ENCODE measurements at places on chromosomes 12 and 14. TPM values are rescaled to one million over a fixed set of nuclear protein-coding genes. Genes with fewer than 3 reads are reported as not detected.

Gene IL22
- total RNA-seq = 3.4 TPM

DNA sequence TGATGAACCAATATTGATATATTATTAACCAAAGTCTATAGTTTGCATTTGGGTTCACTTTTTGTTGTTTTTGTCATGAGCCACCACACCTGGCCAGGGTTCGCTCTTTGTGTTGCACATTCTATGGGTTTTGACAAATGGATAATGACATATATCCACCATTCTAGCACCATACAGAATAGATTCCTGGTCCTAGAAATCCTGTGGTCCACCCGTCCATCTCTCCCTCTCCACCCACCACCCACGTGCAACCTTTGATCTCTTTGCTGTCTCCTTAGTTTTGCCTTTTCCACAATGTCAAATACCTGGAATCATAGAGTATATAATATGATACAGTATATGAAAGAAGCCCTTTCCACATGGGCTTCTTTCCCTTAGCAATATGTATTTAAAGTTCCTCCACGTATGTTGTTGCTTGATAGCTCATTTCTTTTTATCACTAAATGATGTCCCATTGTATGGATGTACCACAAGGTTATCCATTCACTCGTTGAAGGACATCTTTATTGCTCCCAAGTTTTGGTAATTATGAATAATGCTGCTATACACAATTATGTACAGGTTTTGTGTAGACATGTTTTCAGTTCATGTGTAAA, 7.4 kb downstream of the RPL6 start:
- peaks cover 16% of the 10 kb centered on the region for H3K36me3 ChIP-seq
- no peak overlapping the region for H3K4me3 ChIP-seq
- H3K4me1 ChIP-seq = peaks cover 12% of the 10 kb centered on the region
- DNase-seq = no peak
- no peaks in the 10 kb centered on the region for H3K27me3 ChIP-seq

GRCh38 chr12:72535212-72535990, 263.2 kb downstream of the TRHDE start:
- peaks cover 7% of the 10 kb centered on the region for H3K36me3 ChIP-seq
- DNase-seq = no peak
- H3K27ac ChIP-seq = no peak overlapping the region

DNA sequence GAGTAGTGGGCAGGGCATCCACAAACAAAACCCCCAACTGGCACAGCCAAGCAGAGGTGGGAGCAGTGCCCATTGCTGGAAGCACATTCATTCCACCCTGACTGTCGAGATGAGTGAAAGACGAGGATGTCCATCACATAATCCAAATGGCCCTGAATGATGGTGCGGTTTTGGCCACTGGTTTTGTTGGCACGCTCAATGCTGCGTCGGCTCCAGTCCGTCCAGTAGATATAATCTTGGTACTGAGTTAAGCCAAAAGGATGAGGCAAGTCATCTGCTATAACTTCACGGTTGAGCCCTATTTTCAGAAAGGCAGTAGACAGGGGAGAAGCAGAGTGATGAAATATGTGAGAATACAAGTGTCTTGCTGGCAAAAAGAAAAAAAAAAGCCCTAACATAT, 88.1 kb downstream of the BCL2L14 start:
- no peak for DNase-seq
- H3K27me3 ChIP-seq = peaks cover 83% of the 10 kb centered on the region
- H3K27ac ChIP-seq = no peak overlapping the region
- H3K4me3 ChIP-seq = no peak overlapping the region
- H3K36me3 ChIP-seq = no peaks in the 10 kb centered on the region

- H3K27ac ChIP-seq = no peak overlapping the region
- no peaks in the 10 kb centered on the region for H3K27me3 ChIP-seq
- no peaks in the 10 kb centered on the region for H3K36me3 ChIP-seq
Measured at GRCh38 chr12:112183141-112184021, 58.0 kb downstream of the TRAFD1 start.

GRCh38 chr12:132466241-132467201, 23.4 kb upstream of the FBRSL1 start:
- H3K27me3 ChIP-seq = peaks cover 18% of the 10 kb centered on the region
- no peak overlapping the region for H3K4me3 ChIP-seq
- no peak overlapping the region for H3K27ac ChIP-seq
- no peaks in the 10 kb centered on the region for H3K36me3 ChIP-seq
- peaks cover 13% of the 10 kb centered on the region for H3K4me1 ChIP-seq

Measured in natural killer cell treated with Interleukin-12 subunit alpha and Interleukin-12 subunit beta and Interleukin-15 and Interleukin-18, amount 100 ng/mL, for 72 hours (primary cell).